Heart left ventricle (tissue), 16 donors: ENCODE measurements at places on chromosomes 3 and 15. TPM values are rescaled to one million over a fixed set of nuclear protein-coding genes. Genes with fewer than 3 reads are reported as not detected.
A peak's percentile ranks its signal among the peaks of the same experiment; 100 is the strongest.

DNA sequence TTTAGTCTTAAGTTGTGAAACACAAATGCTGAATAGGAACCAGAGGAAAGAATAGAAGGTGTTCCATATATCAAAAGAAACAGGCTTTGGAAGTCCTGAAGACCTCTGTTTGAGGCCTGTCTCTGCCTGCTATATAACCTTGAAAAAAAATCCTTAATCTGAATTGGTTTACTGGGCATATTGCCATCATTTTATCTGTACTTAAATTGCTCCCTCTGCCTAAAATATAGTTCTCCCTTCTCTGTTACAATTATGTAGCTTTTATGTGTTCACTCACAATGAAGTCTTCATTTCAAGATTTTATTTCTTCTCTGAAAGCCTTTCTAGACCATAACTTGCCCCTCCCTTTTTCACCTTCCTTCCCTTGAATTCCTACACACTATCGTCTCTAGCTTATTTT is 21.2 kb downstream of the ARL13B start:
- no peak for DNase-seq

GRCh38 chr3:143865302-143865701 is 17.0 kb upstream of the SLC9A9 start:
- no peak for DNase-seq

- DNase-seq: no peak
These were observed 20.5 kb downstream of the NUP210 start for GRCh38 chr3:13399603-13400002.

- DNase-seq: no peak
These were observed 38.8 kb upstream of the SMAD3 start for GRCh38 chr15:67026610-67026967.

- no peak for DNase-seq
These were observed 299.2 kb downstream of the CNTN3 start for GRCh38 chr3:74315291-74315690.

- DNase-seq: no peak
These were observed 37.6 kb downstream of the AAGAB start for GRCh38 chr15:67216859-67217258.

- no peak for DNase-seq
These were observed 116.9 kb downstream of the GABRG3 start for GRCh38 chr15:27087651-27088583.

DNA sequence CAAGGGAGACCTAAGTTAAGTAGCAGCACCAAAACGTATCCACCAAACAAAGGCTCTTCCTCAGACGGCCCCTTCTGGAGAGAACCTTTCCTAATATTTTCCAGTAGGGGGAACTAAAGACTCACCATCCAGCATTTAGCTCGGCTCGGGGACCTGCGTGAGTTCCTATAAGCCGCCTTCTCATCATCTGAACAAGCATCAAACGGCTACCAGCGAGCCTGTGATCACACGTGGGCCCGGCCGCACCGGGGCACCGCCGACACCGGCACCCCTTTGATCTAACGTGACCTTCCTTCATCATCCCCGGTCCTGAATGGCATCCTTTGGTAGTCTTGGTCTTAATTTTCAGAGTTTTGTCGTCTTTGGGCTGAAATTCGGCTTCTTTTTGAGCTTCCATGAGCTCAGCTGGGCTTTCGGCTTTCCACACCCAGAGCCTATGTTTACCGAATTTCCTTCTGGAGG is 1.4 kb upstream of the ROBO2 start:
- DNase-seq: peak; percentile 61

- DNase-seq: peak; percentile 34
These were observed 48.9 kb downstream of the NIPA2 start for GRCh38 chr15:22887157-22887951.

GRCh38 chr15:29135309-29135657 is 134.3 kb downstream of the NSMCE3 start:
- DNase-seq: no peak

- DNase-seq: no peak
These were observed 231.1 kb downstream of the CTNNB1 start for GRCh38 chr3:41430391-41430790.

GRCh38 chr3:113607219-113607596 is 74.9 kb downstream of the SIDT1 start:
- no peak for DNase-seq

- DNase-seq: no peak
These were observed 9.3 kb downstream of the GRAMD1C start for GRCh38 chr3:113847664-113848461.

- DNase-seq: no peak
These were observed 23.2 kb downstream of the RCN2 start for GRCh38 chr15:76954744-76955143.

DNA sequence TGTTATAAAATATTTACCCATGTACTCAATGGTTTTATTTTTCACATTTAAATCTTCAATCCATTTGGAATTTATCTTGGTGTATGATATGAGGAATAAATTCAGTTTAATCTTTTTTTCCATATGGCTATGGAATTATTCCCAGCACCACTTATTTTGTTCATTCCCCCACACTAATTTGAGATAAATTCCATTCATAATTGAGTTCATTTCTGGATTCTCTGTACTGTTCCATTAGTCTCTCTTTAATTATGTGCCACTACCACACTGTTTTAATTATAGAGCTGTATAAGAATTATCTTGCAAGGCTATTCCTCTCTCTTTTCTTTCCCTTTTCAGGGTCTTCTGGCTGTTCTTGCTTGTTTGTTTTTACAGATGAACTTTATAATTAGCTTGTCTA is 34.6 kb downstream of the PDE8A start:
- DNase-seq: no peak

DNA sequence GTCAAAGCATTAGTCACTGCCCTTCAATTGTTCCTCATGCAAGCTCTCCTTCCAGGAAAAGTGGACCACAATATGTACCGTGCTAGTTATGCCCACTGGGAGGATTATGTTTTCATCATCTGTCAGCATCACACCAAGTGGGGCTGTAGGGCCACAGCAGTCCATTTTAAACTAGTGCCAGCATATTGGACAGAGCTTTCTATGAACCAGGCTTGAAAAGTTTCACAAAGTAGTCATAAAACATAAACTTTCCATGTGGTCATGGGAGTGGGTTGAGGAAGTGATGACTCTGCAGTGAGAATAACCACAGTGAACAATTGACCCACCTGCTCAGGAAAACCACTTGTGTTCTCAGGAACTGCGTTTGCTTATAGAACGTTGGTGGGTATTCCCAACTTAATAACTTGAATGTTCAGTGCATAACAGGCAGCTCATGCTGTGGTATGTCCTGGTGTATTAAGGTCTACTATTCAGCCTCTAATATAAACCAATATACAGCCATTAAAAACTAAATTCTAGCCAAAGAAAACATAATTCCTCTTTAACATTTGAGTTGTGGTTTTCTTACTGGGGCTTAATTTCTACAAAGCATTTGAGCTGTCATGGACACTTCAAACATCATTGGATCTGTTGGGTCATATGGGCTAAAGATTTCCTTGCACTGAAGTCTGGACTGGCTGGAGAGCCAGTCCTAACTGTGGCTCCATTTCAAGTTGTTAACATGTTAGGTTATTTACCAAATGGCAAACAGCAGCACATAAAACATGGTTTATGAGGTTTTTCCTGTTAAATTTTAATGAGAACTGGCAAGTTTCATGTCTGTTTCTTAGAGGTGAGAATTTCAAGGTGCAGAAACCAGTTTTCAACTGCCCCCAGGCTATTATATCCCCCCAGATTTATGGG is 274.1 kb downstream of the OTOL1 start:
- DNase-seq: no peak

DNA sequence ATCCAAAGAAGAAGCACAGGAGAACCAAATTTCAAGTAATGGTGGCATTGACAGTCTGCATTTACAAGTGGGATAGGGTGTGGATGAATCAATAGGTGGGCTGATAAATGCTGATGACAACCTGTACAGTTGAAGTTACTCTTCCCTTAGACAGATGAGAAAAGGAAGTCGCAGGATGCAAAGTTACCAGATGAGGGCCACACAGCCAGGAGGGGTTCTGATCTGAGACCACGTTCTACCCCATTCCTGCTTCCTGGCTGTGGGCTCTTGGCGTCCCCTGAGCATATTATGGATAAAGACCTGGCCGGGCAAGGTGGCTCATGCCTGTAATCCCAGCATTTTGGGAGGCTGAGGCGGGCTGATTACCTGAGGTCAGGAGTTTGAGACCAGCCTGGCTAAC is 104.6 kb downstream of the EOMES start:
- DNase-seq: no peak

TMEM212 gene
- not detected for polyA plus RNA-seq

GOLGA6L4 gene
- polyA plus RNA-seq: 2.2 TPM

CYP8B1 gene
- polyA plus RNA-seq: not detected

NPHP3 gene
- polyA plus RNA-seq: 5.3 TPM

DUOX1 gene
- 0.95 TPM for polyA plus RNA-seq

THRB gene
- polyA plus RNA-seq: 11.1 TPM

RASL12 gene
- polyA plus RNA-seq: 13.3 TPM
